Midbrain (tissue), 1 donor: ENCODE measurements at places on chromosomes 2 and 18.

GRCh38 chr2:58268685-58269084, 27.6 kb upstream of the FANCL start:
- no peak for DNase-seq

DNA sequence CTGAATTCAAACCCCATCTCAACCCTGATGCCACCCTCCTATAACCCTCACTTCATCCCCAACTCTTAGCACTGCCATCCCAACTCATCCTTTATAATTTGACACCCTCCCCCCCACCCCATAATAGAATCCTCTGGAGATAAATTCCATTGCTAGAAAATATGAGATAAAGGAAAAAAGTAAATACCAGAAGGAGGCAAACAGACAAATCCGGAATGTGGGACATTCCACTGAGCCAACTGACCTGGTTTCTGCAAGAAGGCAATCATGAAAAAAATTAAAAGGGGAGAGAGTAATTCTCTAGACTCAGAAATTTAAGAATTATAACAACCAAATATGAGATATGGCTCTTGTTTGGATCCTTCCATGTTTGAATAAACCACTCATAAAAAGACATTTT, 132.4 kb downstream of the CYP26B1 start:
- DNase-seq: no peak

GRCh38 chr2:189022053-189022481, 47.9 kb downstream of the COL3A1 start:
- DNase-seq: no peak

- no peak for DNase-seq
Observed at GRCh38 chr2:1282552-1282951, 130.7 kb upstream of the TPO start.

DNA sequence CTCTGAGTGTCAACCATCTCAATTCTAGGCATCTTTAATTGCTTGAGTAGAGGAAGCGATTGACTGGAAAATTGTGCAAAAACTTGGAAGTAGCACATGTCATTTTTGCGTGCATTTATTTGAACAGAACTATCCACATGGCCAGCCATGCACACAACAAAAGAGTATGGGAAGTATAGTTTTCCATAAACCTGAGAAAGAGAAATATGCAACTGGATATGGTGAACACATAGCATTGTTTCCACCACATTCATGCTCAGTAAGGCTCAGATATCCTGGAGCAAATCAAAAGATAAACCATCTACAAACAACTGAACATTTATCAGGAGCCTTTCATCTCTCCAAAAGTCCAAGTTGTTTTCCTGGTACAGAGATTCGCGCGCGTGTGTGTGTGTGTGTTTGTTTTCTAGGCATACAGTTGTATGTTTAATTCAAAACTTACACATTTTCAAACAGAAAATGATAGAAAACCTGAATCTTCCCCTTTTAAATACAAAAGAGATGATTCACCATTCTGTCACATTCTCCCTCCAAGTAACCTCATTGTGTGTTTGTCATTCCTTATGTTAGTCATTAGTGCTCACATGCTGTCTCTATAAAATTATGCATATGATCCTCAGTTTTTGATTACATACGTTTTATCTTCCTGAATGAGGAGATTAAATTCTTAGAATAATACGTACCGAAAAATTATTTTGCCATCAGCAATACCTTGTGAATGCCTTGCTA, 780.4 kb upstream of the NRXN1 start:
- DNase-seq: no peak

GRCh38 chr2:33521791-33522281, 45.4 kb downstream of the RASGRP3 start:
- DNase-seq: no peak

DNA sequence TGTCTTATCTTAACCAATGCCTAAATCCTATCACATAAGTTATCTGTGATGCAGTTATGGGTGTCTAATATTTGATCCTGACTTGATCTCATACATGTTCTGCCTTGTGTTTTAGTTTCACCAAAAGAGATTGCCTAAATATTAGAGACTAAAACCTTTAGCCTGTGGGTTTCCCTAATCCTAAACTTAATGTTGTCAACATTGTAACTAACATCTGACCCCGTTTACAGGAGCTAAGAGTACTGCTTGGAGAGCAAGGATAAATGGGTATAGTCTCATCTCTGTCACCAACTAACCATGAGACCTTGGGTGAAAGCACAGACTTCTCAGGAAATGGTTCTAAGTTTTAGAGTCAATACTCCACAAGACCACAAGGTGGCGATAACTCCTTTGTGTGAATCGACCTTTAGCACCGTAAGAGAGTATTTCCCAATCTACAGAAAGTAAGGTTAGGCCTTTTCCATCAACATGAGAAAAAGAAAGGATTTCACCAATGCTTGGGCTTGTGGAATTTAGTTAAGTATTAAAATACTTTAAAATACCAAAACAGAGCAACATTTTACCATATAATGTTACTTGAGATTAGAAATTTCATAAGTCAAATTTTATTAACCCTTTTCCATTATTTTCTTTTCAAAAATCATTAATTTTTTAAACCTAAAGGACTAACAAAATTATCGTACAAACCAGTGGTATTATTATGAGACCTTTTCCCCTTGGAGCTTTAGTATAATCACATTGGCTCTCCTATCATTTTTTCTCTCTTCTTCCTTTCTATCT, 60.5 kb downstream of the G6PC2 start:
- DNase-seq: peak; percentile 76

- no peak for DNase-seq
Observed at GRCh38 chr2:109681633-109682380, 67.6 kb downstream of the SOWAHC start.

GRCh38 chr18:41150316-41150715, 804.7 kb upstream of the PIK3C3 start:
- no peak for DNase-seq

- no peak for DNase-seq
Observed at GRCh38 chr2:12607971-12608370, 108.8 kb upstream of the TRIB2 start.

- DNase-seq: no peak
Observed at GRCh38 chr18:78730546-78730945, 249.1 kb upstream of the SALL3 start.

DNA sequence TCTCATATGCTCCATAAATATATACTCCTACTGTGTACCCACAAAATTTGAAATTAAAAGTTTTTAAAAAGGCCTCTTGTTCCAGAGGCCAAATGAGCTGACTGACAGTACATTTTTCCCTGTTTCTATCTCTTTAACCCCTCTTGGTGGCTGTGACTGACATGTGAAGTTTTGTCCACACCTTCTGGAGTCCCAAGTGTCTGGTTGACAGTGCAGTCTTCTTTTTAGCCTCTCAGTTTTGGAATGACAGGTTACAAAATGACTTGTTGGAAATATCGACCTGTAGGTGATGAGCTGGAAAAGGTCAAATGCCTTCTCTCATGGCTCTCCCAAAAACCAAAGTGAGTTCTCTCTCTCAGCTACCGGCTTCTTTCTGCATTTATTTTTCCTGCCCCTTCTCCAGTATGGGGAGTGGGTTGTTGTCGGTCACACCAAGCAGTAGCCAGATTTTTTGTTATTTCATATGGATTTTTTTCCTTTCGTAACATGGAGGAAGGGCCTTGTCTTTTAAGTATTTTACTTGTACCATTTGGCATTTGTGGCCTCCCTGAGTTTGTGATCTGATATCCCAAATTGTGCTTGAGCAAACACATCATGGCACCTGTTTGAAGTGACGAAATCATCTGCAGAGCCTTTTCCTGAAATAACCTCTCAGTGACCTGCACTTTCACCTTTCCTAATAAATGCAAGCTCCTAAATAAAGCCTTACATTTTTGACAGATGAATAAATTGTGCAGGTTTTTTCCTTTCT, 143.9 kb downstream of the ESCO1 start:
- no peak for DNase-seq

- no peak for DNase-seq
Observed at GRCh38 chr2:12152888-12153287, 406.5 kb downstream of the LPIN1 start.

- no peak for DNase-seq
Observed at GRCh38 chr2:146129231-146129630, 1609.3 kb upstream of the ZEB2 start.

DNA sequence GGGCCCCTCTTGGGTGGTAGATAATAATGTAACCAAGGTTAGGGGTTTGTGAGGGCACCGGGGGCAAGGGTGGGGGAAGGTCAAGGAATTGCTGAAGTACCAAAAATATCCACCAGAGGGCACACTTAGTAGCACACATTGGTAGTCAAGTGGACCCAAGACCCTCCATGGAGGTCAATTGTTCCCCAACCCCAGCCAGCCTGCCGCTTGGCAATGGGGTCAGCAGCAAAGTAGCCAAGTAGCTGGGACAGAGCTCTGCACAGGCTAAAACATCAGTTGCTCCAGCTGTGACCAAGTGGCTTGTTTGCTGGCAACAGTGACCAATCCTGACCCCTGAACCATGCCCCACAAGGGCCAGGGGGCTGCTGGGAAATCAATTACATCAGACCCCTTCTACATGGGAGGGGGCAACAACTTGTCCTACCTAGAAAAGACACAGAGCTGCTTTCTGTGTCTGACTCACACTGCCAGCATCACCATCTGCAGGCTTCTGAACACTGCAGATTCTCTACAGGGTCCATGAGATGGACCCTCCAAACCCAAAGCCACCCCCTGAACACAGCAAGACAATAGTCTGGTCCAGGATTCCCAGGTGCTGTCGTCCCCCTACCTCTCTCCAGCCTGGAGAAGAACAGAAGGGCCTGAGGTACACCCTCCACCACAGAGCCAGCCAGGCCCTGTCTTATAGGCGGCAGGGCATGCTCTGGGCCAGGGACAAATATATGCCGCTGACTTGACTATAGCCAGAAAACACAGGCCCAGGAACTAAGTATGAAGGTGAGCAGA, 76.0 kb downstream of the EMX1 start:
- peak; percentile 59 for DNase-seq

DNA sequence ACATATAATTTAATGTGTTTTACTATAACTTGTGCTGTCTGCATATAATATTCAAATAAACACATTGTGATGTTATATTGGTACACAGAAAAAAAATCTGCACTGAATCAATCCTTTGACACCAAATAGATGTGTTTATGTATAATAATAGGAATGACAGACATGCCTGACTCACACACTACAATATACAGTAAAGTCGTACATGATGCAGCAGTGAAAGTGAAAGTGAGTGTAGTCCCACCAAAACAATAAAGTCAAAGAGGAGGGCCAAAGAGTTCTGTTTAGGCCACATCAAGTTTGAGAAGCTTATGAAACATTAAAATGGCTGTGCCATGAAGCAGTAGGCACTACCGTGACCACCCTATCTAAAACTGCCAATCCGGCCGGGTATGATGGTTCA, 8.2 kb upstream of the RBM44 start:
- DNase-seq: no peak

DNA sequence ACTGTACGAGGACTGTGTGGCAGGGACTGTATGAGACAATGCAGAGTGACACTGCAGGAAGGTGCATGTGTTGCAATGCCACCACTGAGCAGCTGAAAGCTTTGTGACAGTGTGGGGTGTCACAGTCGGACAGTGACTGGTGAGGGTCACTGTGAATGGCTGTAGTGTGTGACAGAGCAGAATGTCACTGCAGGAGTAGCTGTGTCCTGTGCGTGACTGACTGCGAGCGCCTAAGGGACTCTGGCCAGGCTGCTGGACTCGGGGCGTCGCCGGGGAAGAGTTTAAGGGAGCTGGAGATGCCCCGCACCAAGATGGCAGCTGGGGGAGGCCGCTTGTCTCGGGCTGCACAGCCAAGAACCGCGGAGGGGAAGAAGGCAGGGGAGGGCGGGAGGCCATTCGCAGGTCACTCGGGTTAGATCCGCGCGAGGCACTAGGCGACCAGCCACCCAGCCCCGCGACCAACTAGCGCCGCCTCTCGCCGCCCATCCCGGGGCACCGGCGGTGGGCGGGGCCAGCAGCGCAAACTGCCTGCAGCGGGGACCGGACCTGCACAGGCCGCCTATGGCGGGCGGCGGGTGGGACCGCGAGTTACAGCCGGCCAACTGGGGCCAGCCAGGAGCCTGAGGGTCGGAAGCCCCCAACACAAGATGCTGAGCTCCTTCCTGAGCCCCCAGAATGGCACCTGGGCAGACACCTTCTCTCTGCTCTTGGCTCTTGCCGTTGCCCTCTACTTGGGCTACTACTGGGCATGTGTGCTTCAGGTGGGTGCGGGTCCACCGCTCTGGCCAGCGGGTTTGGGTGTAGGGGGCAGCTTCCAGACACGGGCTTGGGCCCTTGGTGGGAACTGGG, at the start of gene ABHD1:
Gene ABHD1, plus strand, starts transcription at position 514 of the 849 bp plus-strand sequence. Its CDS starts 134 bp downstream, at position 648.
- DNase-seq: peak; percentile 72

- no peak for DNase-seq
Observed at GRCh38 chr18:26630596-26630995, 82.2 kb upstream of the KCTD1 start.

- peak; percentile 2 for DNase-seq
Observed at GRCh38 chr2:185738679-185739472, at the start of gene FSIP2. TSS of gene FSIP2 (plus strand) at chr2:185738804. CDS start at chr2:185738895, 91 bp downstream.

GRCh38 chr2:238106698-238107524, 6.8 kb downstream of the ESPNL start:
- no peak for DNase-seq

- DNase-seq: no peak
Observed at GRCh38 chr2:225354281-225354774, 45.2 kb upstream of the NYAP2 start.

GRCh38 chr2:218072478-218073024, 3.5 kb downstream of the RUFY4 start:
- no peak for DNase-seq

GRCh38 chr18:58057291-58057965, 13.4 kb downstream of the NEDD4L start:
- DNase-seq: no peak

GRCh38 chr2:137729305-137729704, 235.0 kb upstream of the HNMT start:
- DNase-seq: no peak

DNA sequence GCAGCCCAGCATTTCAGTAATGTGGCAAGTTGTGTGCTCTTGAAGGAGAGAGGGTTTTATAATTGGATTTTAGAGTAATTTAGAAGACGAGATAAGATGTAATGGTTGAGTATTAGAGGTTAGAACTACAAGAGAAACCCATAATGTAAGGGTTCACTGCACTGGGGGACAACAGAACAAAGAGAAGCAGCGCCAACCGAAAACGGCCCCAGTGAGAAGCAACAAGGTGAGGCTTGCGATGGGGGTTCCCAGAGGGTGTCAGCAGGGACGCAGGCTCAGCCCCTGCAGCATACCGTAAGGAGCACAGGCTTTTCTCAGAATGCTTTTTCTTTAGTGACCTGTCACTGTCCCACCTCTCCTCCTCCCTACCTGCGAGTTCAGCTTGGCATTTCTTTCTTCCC, 183.9 kb upstream of the ETAA1 start:
- DNase-seq: no peak

DNA sequence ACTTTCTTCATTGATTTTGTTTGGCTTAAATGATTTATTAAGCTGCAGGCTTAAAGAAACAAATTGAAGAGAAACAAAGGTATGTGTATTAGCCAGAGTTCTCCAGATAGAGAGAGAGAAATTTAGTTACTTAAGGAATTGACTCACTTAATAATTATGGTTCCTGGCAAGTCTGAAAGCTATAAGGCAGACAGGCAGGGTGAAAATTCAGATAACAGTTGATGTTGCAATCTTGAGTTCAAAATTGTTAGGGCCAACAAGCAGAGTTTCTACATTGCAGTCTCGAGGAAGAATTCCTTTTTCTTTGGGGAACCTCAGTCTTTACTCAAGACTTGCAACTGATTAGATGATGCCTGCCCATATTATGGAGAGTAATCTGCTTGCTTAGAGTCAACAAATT, 593.5 kb downstream of the ADCYAP1 start:
- DNase-seq: no peak

GRCh38 chr2:85503851-85504777, 34.9 kb upstream of the MAT2A start:
- DNase-seq: no peak

GRCh38 chr2:66730441-66730840, 295.5 kb downstream of the MEIS1 start:
- DNase-seq: no peak
